ENCODE measurements at places on chromosomes 13 and 19. TPM values are rescaled to one million over a fixed set of nuclear protein-coding genes. Genes with fewer than 3 reads are reported as not detected.

POLRMT gene
- 38.8 TPM for total RNA-seq

HCN2 gene
- total RNA-seq: 1.3 TPM

KIR3DL2 gene
- not detected for total RNA-seq

IGSF23 gene
- not detected for total RNA-seq

All from nasal cavity respiratory epithelium epithelial cell of viscerocranial mucosa (primary cell).